ENCODE measurements at places on chromosomes 11 and 22.

DNA sequence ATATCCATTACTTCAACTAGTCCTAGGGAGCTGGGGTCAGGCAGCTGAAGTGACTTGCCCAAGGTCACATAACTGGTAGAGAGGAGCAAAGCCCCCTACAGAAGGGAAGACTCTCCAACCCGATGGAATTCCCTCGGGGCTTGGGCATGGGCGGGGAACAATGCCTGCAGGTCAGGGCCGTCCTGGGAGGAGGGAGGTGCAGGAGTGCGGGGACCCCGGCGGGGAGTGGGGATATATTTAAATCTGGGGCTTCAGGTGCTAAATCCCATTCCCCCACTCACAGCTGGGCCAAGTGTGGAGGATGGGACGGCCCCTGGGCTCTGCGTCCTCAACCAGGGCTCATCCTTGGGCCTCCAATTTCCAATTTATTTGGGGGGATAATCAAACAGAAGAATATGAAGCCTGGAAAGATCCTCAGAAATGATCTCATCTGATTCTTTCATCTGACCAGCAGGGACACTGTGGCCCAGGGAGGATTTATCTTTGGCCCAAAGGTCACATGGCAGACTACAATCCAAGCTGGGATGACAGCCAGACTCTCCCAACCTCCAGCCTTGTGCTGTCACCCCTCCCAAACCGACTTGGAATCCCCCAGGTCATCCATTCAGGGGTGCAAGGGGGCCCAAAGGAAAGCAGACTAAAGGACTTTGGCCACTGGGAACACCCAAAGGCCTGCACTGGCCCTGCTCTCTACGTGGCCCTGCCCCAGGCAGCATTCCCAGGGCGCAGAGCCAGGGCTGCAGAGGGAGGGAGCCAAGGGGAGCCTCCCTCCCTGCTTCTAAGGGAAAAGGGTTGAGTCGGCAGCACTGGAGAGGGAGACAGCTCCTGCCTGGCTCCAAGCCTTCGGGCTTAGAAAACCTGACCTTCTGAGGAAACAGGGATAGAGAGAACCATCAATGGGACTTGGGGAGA is 8.7 kb upstream of the C1QTNF6 start:
- DNase-seq, result peak; percentile 93

DNA sequence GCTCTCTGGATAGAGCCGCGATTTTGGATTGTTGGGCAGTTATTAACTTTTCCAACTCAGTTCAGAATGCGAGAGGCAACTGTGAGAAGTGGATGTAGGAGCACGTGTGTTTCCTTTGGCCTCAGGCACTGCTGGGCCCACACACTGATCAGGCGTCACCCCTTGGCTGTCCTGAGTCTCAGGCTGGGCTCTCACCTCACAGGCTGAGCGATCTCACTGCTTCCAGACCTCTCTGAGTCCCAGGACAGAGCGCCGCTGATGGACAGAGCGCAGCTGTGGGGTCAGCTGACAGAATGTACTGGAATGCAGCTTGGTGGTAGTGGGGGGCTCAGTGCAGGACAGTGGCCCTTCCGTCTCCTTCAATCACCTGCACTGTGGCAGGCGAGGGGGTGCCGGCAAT is 516.2 kb downstream of the TBC1D22A start:
- no peak for DNase-seq

DNA sequence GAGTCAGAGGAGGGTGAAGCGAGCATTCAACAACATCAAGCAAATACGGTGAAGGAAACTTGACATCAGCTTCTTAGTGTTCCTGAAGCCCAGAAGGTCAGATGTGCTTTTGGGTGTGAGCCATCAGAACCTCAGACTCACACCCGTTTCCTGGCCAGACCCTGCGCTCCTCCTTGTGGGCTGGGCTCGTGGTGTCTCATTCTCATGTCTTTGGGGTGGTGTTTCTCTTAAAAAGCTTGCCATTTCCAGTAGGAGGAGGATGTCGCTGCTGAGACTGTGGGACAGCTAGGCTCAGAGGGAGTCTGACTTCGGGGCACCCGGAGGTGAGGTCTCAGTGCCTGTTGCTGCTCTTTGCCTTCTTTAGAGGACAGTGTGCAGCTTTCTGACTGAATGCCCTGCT is 24.2 kb downstream of the PPFIBP2 start:
- no peak for DNase-seq

GRCh38 chr11:115990004-115990447 is 485.8 kb upstream of the CADM1 start:
- no peak for DNase-seq

GRCh38 chr11:75344761-75345454 is 6.6 kb downstream of the ARRB1 start:
- DNase-seq, result no peak

DNA sequence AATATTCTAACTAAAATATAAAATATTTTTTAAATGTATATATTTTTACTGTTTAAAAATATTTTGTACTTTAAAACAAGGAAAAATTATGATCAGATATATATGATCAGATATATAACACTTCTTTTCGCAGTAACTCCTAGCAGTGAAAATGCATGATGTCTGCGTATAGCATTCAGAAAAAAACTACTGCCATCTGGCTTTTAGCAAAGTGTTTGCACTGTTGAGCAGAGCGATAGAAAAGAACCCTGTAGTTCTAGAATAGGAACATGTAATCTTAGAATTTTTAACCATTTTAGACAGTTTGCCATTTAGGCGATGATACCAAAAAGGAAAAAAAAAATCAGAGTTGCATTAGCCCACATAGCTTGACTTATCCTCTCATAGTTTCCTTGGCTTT is 370.4 kb upstream of the ANO3 start:
- DNase-seq, result no peak
